ENCODE measurements at places on chromosomes 12 and 14.

DNA sequence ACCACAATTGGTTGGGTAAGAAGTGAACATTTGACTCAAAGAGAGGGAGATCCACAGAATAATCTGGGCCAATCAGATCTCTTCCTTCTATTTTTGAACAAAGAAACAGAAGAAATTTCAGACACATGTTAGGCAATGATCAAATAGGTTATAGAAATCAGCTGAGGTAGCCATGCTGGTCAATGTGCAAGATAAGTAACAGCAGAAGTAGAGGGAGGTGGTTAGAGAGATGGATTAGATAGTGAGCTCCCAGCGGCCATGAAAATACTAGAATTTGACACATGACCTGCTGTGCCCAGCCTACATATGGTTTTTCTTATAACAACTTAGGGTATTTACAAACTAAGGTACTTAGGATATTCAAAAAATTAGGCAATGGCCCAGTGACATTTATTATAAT lies 230.9 kb upstream of the ARID2 start:
- no peak for DNase-seq

DNA sequence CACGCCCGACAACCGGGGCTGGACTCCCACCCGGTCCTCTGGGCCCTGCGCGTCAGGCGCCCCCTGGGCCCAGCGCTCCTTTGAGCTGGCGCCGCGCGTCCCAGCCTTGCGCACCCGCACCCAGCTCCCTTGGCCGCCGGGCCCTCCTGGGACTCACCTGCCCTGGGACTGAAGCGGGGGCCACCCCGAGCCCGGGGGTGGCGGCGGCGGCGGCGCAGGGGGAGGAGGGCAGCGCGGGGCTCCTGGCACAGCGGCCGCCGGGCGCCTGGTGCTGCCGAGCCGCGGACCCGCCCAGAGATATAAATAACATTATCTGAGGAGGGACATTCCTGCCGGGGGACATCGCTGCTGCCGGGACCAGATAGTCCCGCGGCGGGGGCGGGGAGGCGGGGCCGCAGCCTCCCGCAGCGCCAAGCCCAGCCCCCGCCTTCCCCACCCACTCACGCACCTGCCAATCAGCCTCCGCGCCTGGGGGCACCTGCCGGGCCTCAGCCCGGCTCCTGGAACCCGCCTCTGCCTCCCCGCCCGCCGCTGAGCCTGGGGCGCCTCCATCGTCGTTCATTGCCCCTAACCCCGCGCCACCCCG lies at the start of gene SPTB:
TSS of gene SPTB (minus strand) at position 273 of the 586 bp plus-strand sequence. CDS start 56,813 bp downstream, outside the sequence.
- DNase-seq, result peak; percentile 91

GRCh38 chr12:85266356-85266755 lies 13.7 kb upstream of the ALX1 start:
- DNase-seq, result no peak

GRCh38 chr14:105486163-105486973 lies at the start of gene CRIP1:
Gene CRIP1 (plus strand): TSS chr14:105486886. CDS start chr14:105487260, 374 bp downstream.
- no peak for DNase-seq

DNA sequence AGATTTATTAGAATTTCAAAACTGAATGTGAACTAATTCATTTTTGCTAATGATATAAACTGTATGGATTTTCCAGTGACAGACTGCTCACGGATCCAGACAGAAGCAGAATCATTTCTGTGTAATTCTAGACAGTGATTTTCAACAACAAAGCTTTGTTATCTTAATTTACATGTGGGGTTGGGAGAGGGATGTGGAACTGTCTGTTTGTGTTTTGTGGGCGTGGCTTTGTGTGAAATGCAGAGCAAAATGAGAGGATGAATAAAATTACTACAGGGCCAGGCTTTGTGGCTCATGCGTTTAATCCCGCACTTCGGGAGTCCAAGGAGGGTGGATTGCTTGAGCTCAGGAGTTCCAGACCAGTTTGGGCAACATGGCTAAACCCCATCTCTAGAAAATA lies 834.7 kb downstream of the GALC start:
- no peak for DNase-seq

DNA sequence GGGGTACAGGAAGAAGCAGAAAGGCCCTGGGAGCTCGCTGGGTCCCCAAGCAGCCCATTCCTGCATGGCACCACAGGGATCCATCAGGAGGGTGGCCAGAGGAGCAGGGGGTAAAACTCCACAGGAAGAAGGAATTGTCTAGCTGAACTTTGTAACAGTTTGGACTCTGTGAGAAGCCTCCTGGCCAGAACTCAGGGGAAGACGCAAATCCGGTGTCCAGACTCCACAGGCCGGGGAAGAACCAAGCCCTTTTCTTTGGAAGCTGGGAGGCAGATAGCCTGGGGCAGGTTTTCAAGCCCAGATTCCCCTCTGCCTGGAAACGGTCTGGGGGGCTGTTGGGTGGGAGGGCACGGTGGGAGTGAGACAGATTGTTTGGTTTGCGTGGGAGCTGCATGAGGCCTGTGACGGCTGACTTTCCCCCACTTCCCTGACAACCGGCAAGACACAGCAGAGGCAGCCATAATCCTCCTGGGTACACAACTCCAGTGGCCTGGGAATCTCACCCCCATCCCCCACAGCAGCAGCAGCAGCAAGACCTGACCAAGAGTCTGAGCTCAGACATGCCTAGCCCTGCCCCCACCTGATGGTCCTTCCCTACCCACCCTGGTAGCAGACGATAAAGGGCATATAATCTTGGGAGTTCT lies 16.7 kb downstream of the GPHB5 start:
- DNase-seq, result no peak

- no peak for DNase-seq
Observed at GRCh38 chr12:8844665-8845064, 22.2 kb downstream of the A2ML1 start.

DNA sequence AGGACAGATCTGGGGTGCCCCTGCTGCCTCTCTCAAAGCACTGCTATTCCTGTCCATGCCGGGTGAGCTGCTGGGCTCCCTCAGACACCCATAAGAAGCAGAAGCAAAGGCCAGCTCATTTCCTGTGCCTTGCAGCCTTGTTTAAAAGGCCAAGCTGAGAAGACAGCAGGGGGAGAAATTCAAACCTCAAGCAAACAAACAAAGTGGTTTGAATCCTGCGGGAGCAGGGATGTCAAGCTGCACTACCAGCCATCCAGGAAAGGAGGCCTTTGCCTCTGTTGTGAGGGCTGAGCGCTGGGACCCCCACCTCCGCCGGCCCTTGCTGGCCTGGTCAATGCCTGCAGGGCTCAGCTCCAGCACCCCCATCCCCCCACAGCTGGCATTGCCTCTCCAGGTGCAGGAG lies 176.5 kb downstream of the PIWIL1 start:
- DNase-seq, result no peak

DNA sequence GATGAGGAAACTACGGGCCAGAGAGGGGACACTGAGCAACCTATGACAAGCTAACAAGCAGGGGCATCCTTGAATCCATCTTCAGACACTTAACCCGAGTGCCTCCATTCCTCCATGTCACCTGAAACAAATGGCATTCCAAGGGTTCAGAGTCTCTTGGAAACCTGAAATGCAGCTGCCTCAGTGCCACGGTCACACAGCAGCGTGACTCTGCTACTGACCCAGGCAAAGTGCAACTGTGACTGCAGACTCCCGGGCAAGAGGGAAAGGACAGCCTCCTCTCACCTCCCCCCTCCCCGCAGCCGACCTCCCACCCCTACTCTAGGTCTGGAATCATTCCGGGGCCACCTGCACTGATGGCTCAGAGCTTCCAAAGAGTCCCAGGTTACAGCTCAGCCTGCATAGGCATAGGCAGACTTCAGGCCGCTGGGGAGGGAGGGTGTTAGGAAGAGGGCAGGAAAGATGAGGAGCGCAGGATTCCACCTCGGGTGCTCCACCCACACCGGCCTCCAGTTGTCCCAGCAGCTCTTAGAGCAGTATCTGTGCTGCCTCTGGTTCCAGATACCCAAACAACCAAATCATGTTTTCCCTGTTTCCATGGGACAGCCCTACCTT lies 53.2 kb downstream of the KCNK10 start:
- DNase-seq, result no peak

DNA sequence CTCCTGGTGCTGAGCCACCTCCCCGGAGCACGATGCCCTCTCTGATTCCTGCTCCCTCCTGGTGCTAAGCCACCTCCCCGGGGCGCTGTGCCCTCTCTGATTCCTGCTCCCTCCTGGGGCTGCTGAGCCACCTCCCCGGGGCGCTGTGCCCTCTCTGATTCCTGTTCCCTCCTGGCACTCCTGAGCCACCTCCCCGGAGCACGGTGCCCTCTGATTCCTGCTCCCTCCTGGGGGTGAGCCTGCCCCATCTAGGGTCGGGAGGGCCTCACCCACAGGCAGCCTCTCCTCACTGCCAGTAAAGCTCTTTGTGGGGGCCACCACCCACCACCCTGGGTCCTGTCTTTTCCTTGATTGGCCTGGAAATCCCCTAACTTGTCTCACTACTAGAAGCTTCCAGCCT lies 327.6 kb upstream of the SFSWAP start:
- DNase-seq, result no peak

GRCh38 chr12:57765003-57765697 lies 1.7 kb downstream of the CYP27B1 start:
- DNase-seq, result no peak

DNA sequence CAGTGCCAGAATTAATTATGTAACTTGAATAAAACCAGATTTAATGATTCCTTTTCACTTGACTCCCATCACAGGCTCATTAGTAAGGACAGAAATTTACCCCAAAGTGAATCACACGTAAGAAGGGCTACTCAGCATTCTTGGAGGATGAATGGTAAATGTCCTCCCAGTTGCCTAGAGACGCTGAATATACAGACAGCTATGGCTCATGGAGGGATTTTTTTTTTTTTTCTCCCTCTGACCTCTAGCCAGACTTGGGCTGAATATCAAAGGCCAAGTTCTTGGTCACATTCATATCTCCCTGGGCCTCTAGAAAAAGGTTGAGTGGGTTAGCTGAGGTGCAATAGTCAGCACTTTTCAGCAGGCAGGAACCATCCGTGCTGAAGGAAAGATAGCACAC lies 77.5 kb downstream of the PHLDA1 start:
- no peak for DNase-seq

DNA sequence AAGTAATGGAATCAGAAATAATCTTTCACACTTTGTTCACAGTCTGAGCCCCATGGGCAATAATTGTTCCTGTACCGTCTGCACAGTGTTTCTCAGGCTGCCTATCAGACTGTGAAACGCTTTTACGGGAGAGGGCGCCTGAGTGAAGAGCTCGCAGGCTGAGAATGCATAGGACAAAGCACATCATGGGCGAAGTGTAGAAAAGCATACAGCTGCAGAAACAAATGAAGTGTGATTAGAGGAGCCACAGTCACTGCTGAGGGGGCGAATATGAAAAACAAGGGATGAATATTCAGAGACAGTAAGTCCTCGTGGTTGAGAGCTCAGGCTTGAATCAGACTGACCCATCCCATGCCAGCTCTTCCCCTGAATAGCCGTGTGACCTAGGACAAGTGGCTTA lies 438.4 kb upstream of the DCN start:
- DNase-seq, result no peak

GRCh38 chr12:109757671-109758265 lies 44.1 kb downstream of the FAM222A start:
- DNase-seq, result no peak

DNA sequence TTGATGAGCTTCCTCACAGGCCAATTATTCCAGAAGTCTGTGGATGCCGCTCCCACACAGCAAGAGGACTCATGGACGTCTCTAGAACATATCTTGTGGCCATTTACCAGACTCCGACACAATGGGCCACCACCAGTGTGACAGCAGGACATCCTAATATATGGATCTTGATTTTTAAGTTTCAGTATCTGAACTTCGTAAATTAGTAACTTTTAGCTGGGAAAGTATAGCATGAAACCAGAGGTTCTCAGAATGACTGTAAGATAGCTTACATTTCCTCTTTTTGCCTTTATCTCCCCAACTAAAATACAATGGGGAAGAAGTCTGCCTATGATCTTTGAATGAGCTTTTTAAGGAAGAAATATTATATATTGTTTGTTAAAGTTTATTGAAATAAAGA lies 87.0 kb downstream of the DNAI7 start:
- no peak for DNase-seq

DNA sequence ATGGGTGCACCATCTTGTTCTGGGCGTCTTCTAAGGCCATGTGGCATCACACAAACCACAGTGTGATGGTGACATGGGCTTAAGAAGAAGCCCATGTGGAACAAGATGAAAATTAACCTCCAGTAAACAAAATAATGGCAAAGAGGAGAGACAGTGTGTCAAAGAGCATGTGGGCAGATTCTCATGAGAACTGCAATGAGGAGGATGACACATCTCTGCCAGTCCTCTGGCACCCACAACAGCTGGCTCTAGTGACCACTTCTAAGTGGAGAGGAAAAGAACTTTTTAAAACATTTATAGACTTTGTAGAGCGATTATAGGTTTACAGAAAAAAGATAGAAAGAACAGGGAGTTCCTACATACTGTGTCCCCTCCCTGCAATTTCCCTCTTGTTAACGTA lies 401.4 kb downstream of the ATP23 start:
- DNase-seq, result no peak

DNA sequence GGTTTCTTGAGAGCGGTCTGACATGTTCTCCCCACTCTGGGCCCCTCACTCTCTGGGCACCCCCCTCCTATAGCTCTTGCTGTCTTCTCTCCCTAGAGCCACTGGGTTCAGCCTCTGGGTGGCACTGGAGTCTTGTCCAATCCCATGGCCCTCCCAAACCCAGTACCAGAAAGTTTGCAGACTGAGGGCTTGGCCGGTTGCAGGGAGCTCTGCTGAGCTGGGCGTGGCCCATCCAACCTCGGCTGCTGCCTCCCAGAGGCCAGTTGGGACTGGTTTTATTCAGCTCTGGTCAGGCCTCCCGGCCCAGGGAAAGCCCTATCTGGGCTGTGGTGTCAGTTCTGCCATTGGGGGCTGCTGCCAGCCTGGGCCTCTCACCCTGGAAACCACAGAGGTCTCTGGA lies 37.9 kb downstream of the ISCA2 start:
- no peak for DNase-seq

DNA sequence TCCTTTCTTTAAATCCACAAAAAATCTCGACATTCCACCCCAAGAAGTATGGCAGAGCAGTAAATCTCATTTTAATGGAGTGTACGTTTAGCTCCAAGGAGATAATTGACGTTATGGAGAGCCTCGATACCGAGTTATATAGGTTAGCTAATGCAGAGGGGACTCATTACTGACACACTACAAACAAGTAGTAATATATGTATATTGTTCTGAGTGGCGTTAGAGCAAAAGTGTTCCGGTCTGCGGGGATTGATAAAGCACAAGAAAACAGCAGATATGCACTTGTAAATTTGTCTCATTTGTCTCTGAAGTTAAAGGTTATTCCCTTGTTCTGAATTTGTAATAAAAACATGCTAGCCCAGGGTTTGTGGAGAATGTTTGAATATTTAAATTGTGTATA lies 84.1 kb downstream of the BCL11B start:
- no peak for DNase-seq

GRCh38 chr14:99346470-99347080 lies 74.6 kb upstream of the BCL11B start:
- DNase-seq, result no peak

- no peak for DNase-seq
Observed at GRCh38 chr12:91210144-91210543, 27.5 kb upstream of the DCN start.

Measured in NCI-H187 (cell line).